Activated CD4-positive, CD25-positive, alpha-beta regulatory T cell treated with anti-CD3 and anti-CD28 coated beads, Interleukin-2, amount 50 U/mL, for 24 hours (primary cell): ENCODE measurements at places on chromosomes 3 and 15.

DNA sequence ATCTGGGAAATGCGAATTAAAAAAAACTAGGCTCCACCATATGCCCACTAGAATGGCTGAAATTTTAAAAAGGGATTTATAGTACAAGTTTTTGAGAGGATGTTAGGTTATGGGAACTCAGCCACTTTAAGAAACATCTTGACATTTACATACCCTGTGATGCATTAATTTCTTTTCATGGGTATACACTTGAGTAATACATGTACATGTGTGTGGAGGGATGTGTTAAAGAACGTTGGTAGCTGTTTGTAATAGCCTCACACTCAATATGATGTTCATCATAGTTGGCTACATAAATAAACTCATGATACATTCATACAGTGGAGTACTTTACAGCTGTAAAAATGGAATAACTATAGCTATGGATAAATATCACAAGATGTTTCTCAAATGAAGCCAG is 40.9 kb downstream of the MEF2A start:
- ATAC-seq, result no peak

DNA sequence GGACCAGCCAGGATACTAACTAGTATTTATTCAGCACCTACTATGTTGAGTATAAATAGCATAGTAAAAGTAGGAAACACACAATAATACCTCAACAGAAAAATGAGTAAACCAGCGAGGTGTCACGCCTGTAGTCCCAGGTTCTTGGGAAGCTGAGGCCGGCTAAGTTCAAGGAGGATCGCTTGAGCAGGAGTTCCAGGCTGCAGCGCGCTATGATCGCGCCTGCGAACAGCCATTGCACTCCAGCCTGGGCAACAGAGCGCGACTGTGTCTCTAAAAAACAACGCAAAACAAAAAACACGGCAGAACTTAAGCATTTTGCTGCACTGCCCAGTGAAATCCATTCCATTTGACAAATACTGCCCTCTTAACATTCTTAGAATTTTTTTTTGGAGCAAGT is 1.3 kb upstream of the DENND6A start:
- ATAC-seq, result no peak

GRCh38 chr15:48266024-48266689 is 60.1 kb downstream of the SLC12A1 start:
- no peak for ATAC-seq

- ATAC-seq, result peak; percentile 10
Observed at GRCh38 chr3:197103766-197104165, 74.1 kb upstream of the MELTF start.

GRCh38 chr15:64754663-64755426 is 20.5 kb downstream of the RBPMS2 start:
- ATAC-seq, result no peak

DNA sequence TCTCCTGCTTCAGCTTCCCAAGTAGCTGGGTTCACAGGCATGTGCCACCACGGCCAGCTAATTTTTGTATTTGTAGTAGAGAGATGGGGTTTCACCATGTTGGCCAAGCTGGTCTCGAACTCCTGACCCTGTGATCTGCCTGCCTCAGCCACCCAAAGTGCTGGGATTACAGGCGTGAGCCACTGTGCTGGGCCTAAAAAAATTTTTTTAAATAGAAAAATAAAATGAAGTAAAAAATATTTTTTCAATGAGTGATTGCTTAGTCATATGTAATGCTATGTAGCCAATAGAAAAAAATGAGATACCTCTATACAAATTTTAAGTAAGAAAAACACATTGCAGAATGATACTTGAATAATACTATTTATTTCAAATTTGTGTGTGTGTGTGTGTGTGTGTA is 27.9 kb upstream of the SLC30A4 start:
- ATAC-seq, result no peak

DNA sequence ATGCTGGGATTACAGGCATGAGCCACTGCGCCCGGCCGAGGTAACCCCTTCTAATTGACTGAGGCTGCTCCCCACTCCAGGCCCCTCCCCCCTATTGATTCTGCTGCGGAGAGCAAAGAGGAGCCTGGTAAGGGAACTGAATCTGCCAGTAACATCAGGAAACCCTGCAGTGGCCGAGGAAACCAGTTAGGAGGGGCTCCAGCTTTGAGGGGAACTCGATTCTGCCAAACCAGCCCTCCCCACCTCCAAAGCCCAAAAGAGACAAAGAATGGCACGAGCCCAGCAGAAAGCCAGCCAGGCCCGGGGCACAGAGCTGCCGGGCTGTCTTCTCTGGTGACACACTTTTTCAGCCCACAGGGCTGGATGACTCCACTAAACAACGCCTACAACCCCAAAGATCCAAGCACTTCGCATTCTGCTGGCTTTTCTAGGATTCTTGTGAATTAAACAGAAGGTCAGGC is 15.0 kb upstream of the ACAD9 start:
- no peak for ATAC-seq

DNA sequence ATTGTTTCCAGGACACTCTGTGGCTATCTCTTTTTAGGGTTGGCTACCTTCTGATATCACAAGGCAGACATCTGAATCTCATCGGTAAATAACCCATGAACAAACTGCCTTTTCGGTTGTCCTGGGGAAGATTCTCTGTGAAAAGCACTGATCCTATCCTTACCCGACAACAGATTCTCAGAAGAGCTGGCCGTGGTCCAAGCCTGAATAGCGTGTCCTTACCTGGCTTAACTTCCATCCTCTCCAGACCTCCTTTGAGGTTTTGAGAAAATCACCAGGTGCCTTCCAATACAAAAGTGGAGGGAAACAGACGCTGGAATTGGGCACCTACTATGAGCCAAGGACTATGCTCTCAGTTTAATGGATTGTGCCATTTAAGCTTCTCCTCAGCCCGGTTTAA is 87.4 kb upstream of the ARHGEF3 start:
- no peak for ATAC-seq

DNA sequence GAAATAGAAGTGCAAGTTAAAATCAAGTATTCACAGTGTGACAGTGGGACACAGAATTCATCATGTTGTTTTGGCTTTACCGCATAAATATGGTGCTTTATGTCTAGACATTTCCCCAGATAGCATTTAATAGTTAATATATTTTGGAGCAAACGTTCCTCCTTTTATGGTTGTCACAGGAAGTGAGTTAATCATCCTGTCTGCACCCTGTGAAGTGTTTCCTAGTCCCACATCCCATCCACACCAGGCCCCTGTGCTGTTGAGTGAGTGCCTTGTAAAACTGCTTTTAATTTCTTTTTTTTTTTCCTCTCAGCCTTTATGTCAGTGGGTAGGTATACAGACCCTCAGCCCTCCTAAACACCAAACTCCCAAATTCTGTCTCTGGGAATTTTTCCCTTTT is 393.7 kb downstream of the FEZF2 start:
- ATAC-seq, result no peak

- no peak for ATAC-seq
Observed at GRCh38 chr15:52362497-52362896, 66.9 kb upstream of the MYO5C start.

DNA sequence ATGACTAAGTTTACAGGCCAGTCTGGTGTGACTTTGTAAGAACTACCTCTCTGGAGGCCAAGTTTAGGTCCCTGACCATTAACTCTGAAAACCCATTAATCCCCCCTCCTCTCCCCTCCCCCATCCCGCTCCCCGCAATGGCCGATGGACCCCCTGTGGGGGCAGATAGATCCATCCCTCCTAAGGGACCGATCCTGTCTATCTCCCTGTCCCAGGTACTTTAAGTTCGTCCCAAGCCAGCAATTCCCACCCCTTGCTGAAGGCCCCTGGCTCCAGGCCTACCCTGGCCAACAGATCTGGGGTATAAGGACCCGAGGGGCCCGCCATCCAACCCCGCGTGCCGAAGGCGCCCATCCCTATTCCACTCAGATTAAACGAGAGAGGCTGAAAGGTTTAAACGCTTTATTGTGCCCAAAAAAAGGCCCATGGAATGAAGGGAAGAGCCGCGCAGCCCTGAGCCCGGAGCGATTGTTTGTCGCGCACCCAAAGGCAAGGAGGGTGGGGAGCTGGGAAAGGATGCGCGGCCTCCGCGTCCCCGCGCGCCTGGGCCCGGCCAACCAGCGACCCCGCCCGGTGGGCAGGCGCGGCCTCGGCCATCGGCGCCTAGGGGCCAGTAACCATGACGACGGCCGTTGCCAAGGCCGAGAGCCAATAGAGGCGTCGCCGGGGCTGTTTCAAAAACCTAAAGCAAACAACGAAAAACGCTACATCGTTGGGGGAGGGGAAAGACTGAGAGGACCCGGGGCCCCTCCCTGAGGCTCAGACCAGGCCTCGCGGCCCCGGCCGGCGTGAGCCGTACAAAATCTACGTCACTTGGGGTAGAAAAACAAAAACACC is 35.9 kb downstream of the HMCES start:
- ATAC-seq, result peak; percentile 27

DNA sequence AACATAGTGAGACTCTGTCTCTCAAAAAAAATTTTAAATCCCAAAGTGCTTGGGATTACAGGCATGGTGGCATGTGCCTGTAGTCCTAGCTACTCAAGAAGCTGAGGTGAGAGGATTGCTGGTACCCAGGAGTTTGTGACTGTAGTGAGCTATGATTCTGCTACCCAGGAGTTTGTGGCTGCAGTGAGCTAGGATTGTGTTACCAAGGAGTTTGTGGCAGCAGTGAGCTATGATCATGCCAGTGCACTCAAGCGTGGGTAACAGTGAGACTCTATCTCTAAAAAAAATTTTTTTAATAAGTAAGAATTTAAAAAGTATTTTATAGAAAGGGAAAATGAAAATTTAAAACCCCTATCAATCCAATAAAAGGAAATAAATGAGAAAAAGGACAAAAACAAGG is 69.5 kb downstream of the FAIM start:
- ATAC-seq, result no peak

- no peak for ATAC-seq
Observed at GRCh38 chr15:47972738-47973137, 148.1 kb upstream of the SLC24A5 start.

DNA sequence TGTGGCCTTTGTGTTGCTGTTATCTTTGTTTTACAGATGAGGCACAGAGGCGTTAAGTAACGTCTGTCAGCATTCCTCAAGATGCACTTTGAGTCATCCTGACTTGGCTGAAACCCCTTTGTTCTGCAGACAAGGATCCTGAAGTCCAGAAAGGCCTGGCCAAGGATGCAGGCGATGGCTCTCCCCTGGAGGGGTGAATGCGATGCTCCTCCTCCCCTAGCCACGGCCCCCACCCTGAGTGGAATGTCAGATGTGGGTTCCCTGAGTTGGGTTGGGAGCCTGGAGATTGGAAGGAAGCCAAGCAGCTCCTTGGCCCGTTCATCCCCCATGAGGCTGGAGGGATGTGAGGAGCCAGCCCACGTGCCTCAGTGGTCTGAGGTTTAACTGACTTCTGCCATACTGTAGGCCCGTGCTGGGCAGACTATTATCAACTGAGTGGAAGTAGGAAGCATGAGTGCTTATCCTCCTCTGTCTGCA is 43.3 kb downstream of the POMGNT2 start:
- ATAC-seq, result no peak

- ATAC-seq, result no peak
Observed at GRCh38 chr3:26460985-26461384, 161.6 kb upstream of the LRRC3B start.

DNA sequence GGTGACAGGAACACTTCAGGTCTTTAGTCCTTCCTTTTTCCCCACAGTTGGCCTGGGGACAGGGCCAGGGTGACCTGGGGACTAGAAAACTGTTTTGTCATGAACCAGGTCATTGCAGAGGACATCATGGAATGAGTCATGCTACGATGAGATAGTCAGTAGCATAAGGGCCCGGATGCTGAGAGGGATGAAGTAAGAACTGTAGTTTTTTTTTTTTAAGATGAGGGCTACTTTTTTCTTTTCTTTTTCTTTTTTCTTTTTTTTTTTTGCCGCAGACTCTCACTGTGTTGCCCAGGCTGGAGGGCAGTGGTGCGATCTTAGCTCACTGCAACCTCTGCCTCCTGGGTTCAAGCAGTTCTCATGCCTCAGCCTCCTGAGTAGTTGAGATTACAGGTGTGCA is 8.0 kb downstream of the MAP2K5 start:
- ATAC-seq, result no peak
